ENCODE measurements at places on chromosomes 1 and 21.

DNA sequence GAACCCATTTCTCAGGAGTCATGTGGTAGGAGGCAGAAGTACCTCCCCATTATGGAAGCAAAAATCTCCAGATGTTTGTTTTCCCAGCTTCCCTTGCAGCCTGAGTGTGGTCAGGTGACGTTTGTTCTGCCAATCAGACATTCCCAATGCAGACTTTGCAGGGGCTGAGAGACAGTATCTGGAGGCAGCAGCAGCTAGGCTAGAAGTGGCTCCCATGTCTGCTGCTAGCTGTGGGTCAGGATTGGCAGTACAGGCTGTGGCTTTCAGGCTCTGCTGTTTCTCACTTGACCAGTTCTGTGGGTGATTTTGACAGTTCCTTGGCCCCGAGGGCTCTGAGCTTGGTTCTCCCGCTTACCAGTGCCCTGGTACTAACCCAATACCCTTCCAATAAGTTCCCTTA, 58.6 kb upstream of the NBPF3 start:
- no peak for DNase-seq

GRCh38 chr1:32998064-32998463, 33.5 kb upstream of the RNF19B start:
- peak; percentile 37 for DNase-seq

- peak; percentile 19 for DNase-seq
These were observed 36.5 kb upstream of the CD5L start for GRCh38 chr1:157878059-157878458.

GRCh38 chr1:100358210-100358609, 5.9 kb downstream of the CDC14A start:
- no peak for DNase-seq

DNA sequence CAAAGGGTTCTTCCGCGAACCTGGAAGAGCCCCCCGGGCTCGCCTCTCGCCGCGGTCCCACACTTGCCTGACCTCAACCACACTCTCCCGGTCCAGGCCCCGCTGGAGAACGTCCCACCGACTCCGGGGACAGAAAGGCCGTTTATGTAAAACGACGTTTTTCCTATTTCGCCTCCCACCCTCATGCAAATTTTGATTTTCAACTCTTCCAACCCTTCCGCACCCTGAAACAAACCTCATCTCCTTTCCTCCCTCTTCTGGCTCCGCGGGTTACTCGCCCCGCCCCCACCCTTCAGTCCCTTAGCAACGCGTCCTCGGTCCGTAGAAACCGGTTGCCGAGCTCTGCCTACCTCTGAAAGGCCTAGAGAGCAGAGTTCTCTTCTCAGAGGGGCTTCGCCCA, at the start of gene C1orf141:
TSS of gene C1orf141 (minus strand) at position 276 of the 400 bp plus-strand sequence. CDS start 7,730 bp downstream, outside the sequence.
- DNase-seq, result no peak

- DNase-seq, result no peak
These were observed 50.5 kb upstream of the DMRTB1 start for GRCh38 chr1:53408755-53409129.

- DNase-seq, result no peak
These were observed 231.4 kb downstream of the CHRM3 start for GRCh38 chr1:239617731-239618130.

DNA sequence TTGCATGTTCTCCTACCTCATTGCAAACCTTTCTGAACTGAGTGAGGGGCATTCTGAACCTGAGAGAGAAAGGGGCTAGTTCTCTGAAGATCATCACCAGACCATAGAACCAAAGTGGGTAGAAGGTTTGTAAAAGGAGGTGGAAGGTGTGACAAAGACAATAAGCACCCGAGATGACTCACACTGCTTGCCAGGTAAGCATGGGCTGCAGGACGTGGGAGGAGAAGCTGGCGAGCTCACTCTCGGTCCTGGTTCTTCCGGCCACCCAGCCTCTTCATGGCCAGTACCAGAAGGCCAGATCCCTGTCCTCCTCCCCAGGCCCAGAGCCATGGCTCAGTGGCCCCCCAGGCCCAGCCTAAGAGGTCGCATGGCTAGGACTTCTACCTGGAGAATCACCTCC, 128.3 kb downstream of the TMEM53 start:
- DNase-seq, result no peak

GRCh38 chr1:230561570-230561969, 80.7 kb upstream of the COG2 start:
- no peak for DNase-seq

DNA sequence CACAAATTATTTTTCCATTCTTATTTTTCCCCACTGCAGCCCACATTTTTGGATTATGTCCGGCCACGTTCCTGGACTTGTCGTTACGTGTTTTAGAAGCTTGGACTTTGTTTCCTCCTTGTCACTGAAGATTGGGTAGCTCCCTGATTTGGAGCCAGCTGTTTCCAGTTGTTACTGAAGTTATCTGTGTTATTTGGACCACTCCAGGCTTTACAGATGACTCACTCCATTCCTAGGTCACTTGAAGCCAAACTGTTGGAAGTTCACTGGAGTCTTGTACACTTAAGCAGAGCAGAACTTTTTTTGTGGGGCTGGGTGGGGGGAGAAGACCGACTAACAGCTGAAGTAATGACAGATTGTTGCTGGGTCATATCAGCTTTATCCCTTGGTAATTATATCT, 12.2 kb upstream of the AXDND1 start:
- no peak for DNase-seq

DNA sequence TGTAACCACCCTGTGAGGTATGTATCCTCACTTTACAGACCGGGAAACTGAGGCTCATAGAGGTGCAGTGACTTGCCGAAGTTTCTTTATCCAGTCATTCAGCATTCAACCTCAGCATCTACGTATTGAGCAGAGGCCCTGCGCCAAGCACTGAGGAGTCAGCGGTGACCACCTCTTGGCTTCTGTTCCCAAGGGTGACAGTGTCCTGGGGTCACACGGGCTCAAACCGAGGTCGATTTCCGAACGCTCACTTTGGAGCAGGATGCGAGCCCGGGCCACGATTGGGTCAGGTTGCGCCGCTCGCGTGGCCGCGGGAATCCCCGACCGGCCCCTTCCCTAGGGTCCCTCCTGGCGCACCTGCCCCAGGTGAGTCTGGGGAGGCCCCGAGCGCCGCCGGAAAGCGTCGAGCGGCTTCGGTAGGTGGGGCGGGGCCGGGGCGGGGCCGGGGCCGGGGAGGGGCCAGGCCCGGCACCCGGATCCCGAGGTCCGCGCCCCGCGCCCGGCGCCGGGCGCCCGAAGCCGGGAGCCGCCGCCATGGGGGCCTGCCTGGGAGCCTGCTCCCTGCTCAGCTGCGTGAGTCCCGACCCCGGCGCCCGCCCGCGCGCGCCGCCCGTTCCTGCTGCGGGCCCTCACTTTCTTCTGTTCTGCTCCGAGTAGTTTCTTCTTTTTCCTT, at the start of gene SERINC2:
TSS of gene SERINC2 (plus strand) at position 482 of the 673 bp plus-strand sequence. CDS start at position 535, 53 bp downstream.
- no peak for DNase-seq

- no peak for DNase-seq
These were observed 173.5 kb upstream of the LMO4 start for GRCh38 chr1:87155170-87155569.

GRCh38 chr1:223776075-223776814, 63.9 kb downstream of the CAPN2 start:
- DNase-seq, result no peak

- DNase-seq, result no peak
These were observed 11.6 kb upstream of the HIPK1 start for GRCh38 chr1:113917400-113918082.

DNA sequence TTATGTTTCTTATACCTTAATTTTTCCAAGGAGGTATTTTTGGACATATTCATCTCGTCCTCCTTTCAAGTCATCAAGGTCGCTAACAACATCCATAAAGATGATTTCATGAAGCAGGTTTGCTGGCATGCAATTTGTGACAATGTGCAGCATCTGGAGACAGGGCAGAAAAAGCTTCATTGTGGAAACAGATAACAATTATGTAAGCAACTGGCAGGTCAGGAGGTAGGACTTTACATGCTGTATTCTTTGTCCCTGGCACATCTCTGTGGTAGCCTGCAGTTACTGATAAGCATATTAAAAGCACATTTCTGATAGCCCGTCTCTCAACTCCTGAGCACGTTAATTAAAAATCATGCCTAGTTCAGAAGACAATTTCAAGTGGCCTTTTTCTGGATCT, 156.8 kb downstream of the LEPR start:
- DNase-seq, result no peak

GRCh38 chr1:46094471-46095005, 37.9 kb downstream of the PIK3R3 start:
- no peak for DNase-seq

DNA sequence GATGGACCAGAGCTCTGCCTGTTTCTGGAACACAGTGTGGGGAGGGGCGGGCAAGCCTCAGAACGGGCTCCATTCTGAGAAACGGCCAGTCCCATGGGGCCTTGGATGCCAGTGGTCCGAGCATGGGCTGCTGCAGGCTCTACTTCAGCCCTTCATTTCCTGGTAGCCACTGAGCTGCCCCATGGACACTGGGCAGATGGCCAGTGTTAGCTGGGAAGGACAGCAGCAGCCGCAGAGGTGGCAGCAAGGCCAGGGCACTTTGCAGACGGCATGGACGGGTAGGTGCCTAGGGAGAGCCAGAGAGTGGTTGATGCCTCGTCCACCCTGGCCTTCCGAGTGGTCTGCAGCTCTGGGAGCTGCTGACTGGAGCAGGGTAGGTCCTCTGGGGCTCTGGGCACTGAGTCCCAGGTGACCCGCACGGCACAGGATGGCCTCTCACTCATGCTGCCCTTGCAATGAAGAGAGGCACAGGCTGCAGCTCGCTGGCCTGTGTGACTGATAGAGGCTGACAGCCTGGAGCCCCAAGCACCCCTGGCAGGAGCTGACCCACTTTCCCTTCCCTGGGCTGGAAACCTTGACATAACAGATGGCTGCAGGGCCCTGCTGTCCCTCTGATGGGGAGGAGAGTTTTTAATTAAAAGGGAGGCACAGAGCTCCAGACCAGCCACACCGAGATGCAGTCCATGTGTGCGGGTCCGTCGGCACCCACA, 87.7 kb upstream of the COL6A1 start:
- no peak for DNase-seq

DNA sequence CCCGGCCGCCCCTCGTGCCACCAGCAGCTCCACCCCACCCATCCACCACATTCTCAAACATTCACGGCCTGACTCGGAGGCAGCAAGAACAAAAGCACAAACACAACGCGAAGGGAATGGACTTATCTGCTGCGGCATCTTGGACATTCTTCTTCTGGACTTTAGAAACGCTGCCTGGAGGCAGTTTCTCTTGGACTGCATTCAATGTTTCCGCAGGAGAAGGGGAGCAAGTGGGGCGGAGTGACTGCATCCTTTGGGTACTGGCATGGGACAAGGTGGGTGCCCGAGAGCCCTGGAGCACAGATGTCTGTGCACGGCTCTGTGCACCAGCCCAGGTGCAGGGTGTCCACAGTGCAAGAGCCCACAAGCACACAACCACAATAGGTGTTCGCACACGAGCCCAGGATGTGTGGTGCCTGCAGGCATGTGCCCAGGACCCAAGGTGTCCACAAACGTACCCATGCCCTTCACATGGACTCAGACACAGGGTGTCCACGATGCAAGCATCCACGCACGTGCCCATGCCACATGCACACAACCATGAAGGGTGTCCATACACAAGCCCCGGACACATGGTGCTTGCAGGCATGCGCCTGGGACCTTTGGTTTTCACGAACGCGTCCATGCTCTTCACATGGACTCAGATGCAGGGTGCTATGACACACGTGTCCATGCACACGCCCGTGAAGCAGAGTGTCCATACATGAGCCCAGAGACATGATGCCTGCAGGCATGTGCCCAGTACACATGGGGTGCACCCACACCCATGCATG, 53.6 kb downstream of the WNT9A start:
- no peak for DNase-seq

DNA sequence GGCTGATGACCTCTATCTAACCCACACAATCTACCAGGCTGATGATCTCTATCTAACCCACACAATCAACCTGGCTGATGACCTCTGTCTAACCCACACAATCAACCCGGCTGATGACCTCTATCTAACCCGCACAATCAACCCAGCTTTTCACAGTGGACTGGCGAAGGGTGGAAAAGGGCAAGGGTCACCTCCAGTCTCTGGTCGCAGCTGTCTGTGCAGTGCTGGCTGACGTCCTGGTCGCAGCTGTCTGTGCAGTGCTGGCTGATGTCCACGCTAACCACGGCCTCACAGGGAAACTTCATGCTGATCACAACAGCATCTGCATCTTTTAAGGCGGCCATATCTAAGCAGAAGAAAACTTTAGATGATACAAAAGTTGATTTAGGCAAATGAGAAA, 12.2 kb upstream of the CCDC27 start:
- no peak for DNase-seq

DNA sequence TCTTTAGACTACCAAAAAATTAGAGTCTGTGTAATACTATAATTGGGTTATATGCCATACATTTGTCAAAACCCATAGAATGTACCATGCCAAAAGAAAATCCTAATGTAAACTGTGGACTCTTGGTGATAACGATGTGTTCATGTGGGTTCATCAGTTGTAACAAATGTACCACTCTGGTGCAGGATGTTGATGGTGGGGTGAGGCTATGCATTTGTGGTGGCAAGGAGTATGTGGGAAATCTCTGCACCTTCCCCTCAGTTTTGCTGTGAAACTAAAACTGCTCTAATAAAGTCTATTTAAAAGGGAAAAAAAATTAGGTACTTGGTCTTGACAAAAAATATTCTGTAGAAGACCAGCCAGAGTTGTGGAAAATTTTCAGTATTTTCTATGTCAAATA, 43.4 kb downstream of the INKA2 start:
- no peak for DNase-seq

DNA sequence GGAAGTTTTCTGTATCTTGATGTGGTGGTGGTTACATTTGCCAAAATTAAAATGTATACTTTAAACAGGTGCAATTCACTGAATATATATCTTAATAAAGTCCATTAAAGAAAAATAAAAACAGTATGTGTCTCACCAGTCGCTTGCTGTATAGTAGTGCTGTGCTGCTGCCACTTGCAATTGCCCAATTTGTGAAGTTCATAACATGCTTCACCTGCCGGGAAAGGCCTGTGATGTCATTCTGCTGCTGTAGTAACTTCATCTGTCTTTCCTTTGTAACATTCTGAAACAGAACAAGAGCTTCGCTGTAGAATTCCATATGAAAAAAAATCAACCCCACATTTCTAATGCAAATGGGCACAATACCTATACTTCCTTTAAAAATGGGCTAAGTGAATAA, 83.4 kb downstream of the TRIM33 start:
- DNase-seq, result no peak

GRCh38 chr21:20999659-21000058, 1.4 kb downstream of the NCAM2 start:
- DNase-seq, result no peak

DNA sequence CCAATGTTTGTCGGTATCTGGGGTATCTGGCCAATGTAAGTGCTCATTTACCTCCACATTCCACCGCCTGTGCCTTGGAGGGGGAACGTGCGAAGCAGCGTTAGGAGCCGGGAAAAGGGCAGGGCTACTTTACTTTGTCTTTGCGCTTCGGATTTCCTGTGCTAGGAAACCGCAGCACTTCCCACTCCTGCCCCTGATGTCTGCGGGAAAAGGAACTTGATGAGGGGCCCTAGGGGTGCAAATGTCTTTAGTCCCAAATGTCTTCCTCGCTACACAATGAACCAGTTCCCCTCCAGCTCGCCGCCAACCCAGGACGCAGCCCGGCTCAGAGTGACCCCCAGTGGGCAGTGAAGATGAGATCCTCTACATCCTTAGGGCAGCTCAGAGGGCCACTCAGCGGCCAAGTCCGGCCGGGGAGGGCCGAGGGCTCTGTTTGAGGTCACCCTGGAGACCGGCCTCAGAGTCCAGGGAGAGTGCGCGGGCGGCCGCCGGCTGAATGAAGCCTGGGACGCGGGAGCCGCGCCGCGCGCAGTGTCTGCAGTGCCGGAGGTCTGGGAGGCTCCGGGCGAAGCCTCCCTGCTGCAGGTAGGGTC, at the start of gene DYNLT5:
TSS of gene DYNLT5 (plus strand) at position 460 of the 593 bp plus-strand sequence. CDS start 2,200 bp downstream, outside the sequence.
- DNase-seq, result no peak

All from DMS 273 treated with DMSO at 0.1 percent for 48 hours (cell line).